NCI-H1092 (cell line): ENCODE measurements at places on chromosomes 7 and 10.

DNA sequence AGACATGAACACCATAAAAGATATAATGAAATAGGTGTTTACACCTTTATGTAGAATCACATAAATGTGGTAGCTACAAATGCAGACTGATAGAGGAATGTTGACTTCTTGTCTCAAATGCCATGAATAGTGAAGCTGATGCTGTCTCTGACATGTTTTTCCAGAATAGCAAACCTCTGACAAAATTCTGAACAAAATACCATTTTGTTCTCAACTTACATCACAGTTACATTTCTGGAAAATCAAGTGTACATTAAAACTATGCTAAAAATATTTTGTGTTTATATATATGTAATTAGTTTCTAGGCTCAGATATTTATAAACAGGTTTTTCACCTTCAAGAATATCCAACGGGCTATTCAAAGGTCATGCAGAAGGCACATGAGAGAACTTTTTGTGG lies 16.8 kb upstream of the PTPN12 start:
- DNase-seq = no peak

GRCh38 chr10:32790483-32790882 lies 167.5 kb downstream of the ITGB1 start:
- no peak for DNase-seq

GRCh38 chr7:1197997-1198625 lies 34.6 kb upstream of the UNCX start:
- DNase-seq = no peak

DNA sequence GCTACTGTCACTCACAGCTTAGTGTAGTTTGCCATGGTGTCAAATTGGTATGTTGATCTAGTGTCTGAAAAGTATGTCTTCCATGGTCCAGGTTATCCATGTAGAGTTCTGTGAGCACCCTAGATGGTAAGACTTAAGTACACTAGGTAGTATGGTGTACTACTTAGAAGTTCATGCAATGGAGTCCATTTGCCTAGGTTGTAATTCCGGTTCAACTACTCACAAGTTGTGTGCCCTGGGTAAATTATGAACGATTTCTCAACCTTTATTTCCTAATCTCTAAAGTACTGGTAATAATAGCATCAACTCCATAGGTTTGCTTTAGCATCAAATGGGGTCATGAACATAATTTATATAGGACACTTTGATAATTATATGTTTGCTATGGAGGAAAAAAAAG lies 666.2 kb upstream of the CELF2 start:
- no peak for DNase-seq

GRCh38 chr7:45515346-45515745 lies 58.8 kb upstream of the ADCY1 start:
- peak; percentile 12 for DNase-seq

DNA sequence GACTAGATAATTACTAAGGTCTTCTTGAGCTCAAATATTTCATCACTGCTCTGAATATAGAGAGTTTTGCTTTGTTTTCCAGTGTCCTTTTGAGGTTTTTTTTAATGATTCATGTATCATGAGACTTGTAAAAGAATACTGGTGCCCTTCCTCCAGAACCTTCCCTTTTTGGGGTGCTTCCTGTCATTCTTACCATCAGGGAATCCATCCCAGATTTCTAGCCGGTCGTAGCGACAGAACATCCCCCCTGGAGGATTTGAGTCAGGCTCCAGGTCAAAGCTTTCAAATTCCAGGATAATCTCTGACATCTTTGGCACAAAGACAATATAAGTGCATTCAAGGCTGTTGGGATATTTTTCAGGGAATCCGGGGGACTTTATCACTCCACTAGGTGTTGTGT lies 71.0 kb downstream of the NRP1 start:
- no peak for DNase-seq

GRCh38 chr7:68699090-68699711 lies 899.1 kb upstream of the AUTS2 start:
- no peak for DNase-seq

- peak; percentile 77 for DNase-seq
Observed at GRCh38 chr7:139702313-139702731, 75.5 kb downstream of the HIPK2 start.

DNA sequence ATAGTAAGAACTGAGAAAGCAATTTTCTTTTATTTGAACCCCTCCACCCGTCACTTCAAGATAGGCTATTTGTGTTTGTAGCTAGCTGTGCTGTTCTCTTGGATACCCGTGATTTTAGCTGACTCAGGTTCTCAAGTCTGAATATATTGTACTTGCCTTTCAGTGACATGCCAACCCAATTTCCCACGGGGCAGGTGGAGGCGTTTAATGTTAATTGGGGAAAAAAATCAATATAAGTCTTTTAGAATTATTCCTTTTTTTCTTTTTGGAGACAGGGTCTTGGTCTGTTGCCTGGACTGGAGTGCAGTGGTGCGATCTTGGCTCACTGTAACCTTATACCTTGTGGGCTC lies 36.4 kb downstream of the ZRANB1 start:
- no peak for DNase-seq

GRCh38 chr7:78073609-78074382 lies 275.2 kb downstream of the PHTF2 start:
- DNase-seq = no peak

DNA sequence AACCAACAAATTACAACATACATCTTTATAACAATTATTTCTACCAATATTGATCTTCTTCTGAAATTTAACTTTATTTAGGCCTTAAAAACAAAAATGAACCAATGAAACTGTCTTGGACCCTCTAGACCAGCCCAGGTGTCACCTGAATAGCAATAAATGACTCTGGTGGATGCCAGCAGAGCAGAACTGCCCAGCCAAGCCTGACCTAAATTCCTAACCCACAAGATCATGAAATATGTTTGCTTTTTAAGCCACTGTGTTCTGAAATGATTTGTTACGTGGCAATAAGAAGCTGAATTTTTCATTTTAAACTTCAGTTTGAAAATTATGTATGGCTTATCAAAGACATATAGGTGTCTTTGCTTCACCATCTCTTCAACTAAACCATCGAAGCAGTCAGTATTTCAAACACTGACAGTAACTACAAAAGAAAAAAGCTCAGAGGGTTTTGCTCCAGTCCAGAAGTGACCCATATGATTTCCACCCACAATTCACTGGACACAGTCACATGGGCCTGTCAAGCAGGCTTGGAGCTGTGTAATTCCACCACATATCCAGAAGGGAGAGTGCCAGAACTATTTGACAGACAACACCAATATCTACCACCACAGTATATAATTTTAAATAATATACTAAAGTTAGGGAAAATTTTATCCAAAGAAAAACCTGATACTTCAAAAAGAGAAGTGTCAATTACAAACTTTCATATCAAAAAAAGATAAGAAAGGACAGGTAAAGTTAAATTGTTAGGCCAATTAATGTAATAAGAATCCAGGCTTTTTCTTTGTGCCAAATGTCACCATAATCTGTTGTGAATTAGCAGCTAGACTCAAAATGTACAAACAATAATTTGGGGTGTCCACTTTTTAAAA lies 94.5 kb downstream of the KMT2C start:
- DNase-seq = peak; percentile 17

- no peak for DNase-seq
Observed at GRCh38 chr10:1774796-1775195, 37.5 kb upstream of the ADARB2 start.

DNA sequence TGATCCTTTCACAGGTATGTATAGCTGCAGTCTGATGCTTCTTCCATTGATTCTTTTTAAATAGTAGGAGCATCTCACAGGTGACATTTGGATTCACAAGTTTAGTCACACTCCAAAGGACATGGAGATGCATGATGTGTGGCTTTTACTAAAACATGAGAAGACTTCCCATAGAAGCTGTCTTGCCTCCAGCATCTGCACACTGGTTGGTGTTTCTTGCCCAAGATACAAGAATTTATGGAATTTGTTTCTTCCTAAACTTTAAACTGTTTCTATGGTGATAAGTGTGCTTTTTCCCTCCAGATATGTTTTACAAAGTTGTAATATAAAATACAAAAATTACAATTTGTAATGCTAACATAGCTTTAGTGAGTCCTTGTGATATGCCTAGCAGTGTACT lies 24.2 kb downstream of the ADIRF start:
- no peak for DNase-seq

DNA sequence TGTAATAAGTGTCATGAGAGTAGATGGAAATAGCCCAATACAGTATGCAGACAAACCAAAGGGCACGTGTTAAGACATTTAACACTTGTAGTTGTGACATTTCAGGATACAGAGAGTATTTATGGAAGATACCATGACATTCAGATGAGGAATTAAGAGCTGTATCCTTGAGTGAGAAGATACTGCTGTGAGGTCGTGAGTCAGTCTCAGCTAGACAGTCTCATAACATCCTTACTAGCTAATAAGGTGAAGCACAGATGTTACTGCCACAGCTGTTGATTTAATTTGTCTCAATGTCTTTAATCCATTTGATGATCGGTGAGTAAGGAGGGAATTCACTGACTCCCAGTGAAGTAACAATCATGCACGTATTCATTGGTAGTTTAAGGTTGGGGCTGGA lies 288.0 kb upstream of the AKR1E2 start:
- no peak for DNase-seq

- no peak for DNase-seq
Observed at GRCh38 chr10:76031769-76032699, 600.6 kb downstream of the LRMDA start.

DNA sequence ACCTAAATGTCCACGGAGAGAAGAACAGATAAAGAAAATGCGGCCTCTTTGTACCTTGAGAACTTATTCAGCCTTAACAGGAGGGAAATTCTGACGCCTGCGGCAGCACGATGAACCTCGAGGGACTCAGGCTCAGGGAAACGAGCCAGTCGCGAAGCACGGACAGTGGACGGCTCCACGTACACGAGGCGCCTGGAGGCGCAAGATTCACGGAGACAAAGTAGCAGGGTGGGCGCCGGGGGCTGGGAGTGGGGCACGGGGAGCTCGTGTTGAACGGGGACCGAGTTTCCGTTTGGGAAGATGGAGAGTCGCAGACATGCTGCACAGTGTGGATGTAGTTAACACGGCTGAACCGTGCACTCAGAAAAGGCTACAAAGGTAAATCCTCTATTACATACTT lies 13.2 kb upstream of the UTF1 start:
- DNase-seq = no peak

- DNase-seq = no peak
Observed at GRCh38 chr10:8463853-8464252, 409.4 kb downstream of the GATA3 start.

DNA sequence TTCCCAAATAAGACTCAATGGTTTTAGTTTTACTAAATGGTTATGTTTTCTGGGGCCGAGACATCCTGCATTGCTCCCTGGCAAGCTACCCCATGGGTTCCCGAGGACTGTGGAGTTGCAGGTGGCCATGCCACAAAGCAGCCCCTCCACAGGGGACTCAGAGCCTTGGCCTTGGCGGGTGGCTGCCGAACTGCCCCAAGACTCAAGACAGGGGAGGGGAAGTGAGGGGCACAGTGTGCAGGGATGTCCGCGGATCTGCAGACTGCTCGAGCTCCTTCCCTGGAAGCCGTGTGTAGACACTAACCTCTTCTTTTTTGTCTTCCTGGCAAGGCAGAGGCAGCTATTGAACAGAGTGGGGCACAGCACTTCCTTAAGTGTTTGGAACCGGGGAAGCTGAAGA lies 154.6 kb downstream of the EBF3 start:
- DNase-seq = no peak

- DNase-seq = no peak
Observed at GRCh38 chr7:90715067-90715466, 118.9 kb downstream of the CDK14 start.

DNA sequence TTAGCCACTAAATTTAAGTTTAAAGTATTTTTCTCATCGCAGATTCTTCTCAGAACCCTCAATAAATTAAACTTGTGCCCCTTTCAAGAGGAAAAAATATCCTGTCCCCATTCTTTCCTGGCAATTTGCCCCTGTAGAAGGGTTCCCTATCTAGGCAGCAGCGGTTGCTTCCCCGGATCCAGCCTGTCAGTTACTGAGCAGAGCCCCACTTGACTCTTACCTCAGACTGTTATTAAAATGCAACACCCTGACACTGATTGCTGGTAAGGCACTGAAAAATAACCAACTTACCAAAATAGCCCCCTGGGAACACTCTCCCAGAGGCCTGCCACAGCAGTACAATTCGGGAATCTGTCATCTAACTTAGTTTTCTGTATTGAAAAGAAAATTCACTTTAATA lies 13.9 kb downstream of the LMTK2 start:
- DNase-seq = no peak

DNA sequence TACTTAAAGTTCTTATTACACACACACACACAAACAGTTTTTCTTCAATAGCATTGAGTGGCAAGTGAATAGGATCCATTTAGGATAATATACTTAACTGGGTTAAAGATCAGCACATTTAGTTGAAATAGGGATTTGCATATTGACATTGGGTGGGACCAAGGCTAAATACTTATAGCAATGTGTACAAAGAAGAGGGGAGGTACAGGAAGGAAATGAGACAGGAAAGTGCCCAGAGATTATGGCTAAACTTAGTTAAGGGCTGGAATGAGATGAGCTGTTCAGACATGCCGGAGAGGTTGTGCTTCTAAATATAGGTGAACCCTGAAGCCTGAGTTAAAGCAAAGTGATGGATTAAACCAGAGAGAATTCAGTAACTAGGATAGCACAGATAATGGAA lies 95.1 kb downstream of the LSMEM1 start:
- DNase-seq = no peak

DNA sequence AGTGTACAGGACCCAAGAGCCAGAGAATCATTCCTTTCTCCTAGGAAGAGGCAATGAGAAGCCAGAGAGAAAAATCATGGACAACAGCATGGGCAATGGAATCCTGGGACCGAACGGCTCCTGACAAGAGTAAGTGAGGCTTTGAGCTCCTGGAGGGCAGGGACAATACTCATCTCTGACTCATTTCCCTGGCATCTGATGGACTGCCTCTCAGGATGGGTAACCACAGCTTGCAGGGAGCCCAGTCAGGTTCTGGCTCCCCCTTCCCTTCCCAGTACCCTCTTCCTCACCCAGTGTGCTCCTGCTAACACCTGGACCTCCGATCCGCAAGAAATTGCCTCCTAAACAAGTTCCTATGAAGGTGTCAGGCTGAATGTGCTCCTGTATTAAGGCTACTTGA lies 51.2 kb upstream of the SORCS3 start:
- no peak for DNase-seq

GRCh38 chr10:9613338-9614075 lies 1404.2 kb upstream of the CELF2 start:
- DNase-seq = no peak
